ENCODE measurements at places on chromosomes 13 and 19. TPM values are rescaled to one million over a fixed set of nuclear protein-coding genes. Genes with fewer than 3 reads are reported as not detected.

ANO8 gene
- 2.3 TPM for total RNA-seq

NLRP4 gene
- not detected for total RNA-seq

IZUMO2 gene
- total RNA-seq = not detected

RNASEH2A gene
- 36.4 TPM for total RNA-seq

AP2A1 gene
- 108 TPM for total RNA-seq

ZNF418 gene
- total RNA-seq = 0.40 TPM

DZIP1 gene
- 3.9 TPM for total RNA-seq

GARIN5B gene
- not detected for total RNA-seq

CACNG7 gene
- total RNA-seq = not detected

KLF1 gene
- not detected for total RNA-seq

MEF2B gene
- total RNA-seq = 0.10 TPM
